ENCODE measurements at places on chromosomes 4 and X. TPM values are rescaled to one million over a fixed set of nuclear protein-coding genes. Genes with fewer than 3 reads are reported as not detected.

TMSB15A gene
- total RNA-seq, result 163 TPM

COL4A6 gene
- 6.3 TPM for total RNA-seq

THOC2 gene
- total RNA-seq, result 143 TPM

PRICKLE3 gene
- total RNA-seq, result 0.31 TPM

GPRASP3 gene
- total RNA-seq, result 48.5 TPM

MAOB gene
- 1.9 TPM for total RNA-seq

AMOT gene
- 18.8 TPM for total RNA-seq

DNAAF6 gene
- total RNA-seq, result not detected

STBD1 gene
- 0.31 TPM for total RNA-seq

RAB40A gene
- total RNA-seq, result 3.4 TPM

C4orf33 gene
- 12.5 TPM for total RNA-seq

GPR50 gene
- not detected for total RNA-seq

DCAF8L2 gene
- not detected for total RNA-seq

PALLD gene
- total RNA-seq, result 55.4 TPM

IL3RA gene
- total RNA-seq, result 1.6 TPM

TCEAL6 gene
- total RNA-seq, result 5.9 TPM

MAGEA11 gene
- not detected for total RNA-seq

ARHGEF38 gene
- under 0.01 TPM for total RNA-seq

FRYL gene
- total RNA-seq, result 143 TPM

HSFX3 gene
- total RNA-seq, result not detected

PLK4 gene
- 15.3 TPM for total RNA-seq

PPEF1 gene
- total RNA-seq, result 29.7 TPM

RADX gene
- 14.1 TPM for total RNA-seq

ZIC3 gene
- 1.9 TPM for total RNA-seq

P2RY4 gene
- 0.63 TPM for total RNA-seq

All from parietal lobe (tissue), 2 donors.